DMS53 (cell line): ENCODE measurements at places on chromosomes 5 and 9.

GRCh38 chr5:172881691-172882370 is 47.8 kb downstream of the ERGIC1 start:
- no peak for DNase-seq

DNA sequence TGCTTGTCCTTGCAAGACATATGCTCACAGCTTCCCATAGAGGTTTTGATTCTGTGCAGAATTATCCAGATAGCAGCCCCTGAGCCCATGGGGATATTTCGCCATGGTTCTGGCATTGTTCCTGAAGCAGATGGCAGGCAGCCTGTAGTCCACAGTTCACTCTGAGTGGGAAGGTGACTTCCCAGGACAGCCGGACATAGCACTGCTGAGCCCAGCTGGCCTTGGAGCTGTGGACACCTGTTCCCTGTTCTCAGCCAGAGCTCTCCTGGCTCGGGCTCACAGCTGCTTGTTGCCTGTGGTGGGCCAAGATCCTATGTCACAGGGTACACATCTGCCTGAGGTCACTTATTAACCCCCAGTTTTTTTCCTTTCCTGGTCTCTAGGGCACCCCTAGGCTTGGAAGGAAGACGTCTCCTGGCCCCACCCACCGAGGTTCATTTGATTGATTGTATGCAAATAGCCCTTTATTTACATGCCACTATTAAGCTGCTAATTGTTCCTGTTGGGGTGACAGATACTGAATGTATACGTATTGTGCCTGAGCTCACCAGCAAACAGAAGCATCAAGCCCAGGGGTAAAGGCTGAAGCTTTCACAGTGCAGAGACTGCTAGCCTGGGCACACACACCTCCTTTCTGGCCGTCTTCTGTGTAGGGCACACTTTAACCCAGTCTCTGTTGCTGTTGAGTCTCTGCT is 96.6 kb upstream of the DMRT1 start:
- no peak for DNase-seq

DNA sequence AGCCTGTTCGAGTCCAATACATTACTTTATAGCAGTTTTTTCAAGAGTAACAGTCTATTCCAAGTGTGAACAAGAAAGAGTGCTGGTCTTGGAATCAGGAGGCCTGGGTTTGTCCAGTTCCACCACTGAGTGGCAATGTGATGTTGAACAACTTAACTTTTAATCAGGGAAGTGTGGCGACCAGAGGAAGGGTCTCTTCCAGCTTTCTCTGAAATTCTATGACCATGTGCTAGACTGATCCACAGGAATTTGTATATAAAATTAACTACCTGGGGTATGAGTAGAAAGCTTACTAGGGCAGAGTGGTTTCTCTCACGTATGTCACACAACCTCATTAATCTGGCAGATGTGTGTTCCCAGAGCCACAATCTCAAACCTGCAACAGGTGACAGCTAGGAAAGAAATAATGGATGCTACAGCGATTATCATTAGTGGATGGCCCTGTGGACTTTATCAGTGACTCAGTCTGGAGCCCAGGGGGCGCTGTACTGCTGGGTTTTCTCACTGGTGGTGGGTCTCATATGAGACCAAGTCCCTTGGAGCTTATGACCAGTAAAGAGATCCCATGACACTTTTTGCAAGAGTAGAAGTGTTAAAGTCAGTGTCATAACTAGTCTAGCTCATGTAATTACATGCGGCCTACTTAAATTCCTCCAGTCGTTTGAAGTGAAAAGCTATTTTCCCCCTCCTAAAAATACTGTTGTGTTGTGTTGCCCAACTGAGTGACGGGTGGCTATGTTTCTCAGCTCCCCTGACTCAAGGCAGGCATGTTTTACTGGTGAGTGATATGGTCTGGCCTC is 116.5 kb downstream of the GDNF start:
- peak; percentile 32 for DNase-seq

DNA sequence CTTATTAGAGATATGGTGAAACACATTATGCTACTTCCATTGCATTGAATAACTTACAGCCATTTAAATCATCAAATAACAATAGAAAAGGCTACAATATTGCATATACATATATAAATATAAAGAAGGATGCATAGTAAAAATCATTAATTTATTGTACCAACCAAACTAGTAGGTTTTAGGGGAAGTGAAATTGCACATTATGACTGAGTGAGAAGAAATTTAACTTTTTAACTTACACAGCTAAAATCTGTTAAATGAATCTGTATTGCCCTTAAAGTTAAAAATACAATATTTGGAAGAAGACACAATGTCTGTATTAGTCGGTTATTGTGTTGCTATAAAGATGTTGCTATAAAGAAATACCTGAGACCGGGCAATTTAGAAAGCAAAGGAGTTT is 2073.7 kb upstream of the ACO1 start:
- no peak for DNase-seq

DNA sequence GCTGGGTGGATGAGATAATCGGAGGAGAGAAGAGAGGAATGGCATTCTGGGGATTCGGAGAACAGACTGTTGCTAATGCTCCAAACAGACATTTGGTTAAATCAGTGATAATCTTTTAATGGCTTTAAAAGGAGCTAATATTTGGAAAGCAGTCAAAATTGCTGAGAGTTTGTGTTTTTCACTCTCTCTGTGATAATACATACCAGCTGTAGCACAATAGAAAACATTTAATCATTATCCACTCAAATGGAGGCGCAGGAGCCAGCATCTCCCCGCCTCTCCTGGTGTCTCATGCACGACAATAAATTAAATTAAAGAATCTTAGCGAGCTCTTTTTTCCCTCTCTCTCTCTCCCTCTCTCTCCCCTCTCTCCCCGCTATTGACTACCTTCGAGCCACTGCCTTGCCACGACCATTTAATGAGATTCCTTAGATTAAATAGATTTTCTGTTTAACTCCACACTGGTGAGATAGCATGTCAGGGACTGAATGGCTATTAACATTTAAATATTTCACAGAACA is 268.6 kb upstream of the MVB12B start:
- DNase-seq, result no peak

GRCh38 chr5:138900281-138900965 is 25.3 kb upstream of the LRRTM2 start:
- DNase-seq, result no peak

GRCh38 chr5:96530901-96531300 is 97.9 kb upstream of the PCSK1 start:
- peak; percentile 54 for DNase-seq

DNA sequence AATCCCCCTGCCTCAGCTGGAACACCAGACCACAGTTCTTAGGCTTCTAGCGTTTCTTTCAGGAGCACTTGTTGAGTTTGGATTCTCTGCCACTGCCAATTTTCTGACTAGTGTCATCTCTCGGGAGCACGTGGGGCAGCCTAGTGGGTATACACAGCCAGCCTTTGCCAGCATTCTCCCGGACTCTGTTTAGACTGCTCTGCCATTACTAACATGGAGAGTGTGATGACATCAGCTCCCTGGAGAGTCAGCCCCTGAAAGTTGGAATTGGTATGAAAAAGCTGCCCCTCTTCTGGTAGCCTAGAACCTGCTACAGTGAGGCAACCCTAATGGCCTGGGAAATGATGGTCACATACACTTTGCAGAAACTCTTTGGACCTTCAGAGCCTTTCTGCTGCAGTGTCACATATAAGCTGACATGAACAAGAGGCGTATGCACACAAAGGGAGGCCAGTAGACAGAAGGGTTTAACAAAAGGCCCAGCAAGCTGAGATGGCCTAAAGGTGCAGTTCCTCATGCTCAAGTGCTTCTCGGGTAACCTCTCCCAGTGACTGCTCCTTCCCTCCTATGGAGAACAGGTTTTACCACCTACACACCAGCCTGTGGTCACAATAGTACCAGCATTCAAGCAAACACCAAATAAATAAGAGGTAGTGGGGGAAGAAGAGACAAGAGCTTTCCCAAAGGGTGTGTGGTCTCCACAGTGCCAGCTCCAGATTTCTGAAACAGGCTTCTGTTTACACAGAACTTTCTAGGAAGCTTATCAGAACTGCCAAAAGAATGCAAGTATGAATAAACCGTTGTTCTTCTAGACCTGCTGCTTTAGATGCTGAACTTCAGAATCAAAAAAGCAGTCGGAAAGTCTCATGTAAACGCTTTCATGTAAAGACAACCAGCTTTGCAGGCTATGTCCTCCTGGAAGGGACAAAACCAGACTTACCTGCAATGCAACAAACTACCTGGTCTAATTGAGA is 16.5 kb downstream of the SPACA9 start:
- peak; percentile 40 for DNase-seq
